Stimulated activated CD8-positive, alpha-beta memory T cell treated with anti-CD3 and anti-CD28 coated beads, Interleukin-4, amount 100 ng/mL, for 1 hour (primary cell): ENCODE measurements at places on chromosomes 13 and 19.

- no peak for DNase-seq
These were observed 864.3 kb downstream of the SLITRK6 start for GRCh38 chr13:84934911-84935310.

- DNase-seq = no peak
These were observed 29.6 kb downstream of the CAPS start for GRCh38 chr19:5943623-5944022.

GRCh38 chr13:49217962-49218492 lies 2.1 kb upstream of the MLNR start:
- DNase-seq = no peak

GRCh38 chr13:77536358-77536757 lies 852 bp downstream of the SCEL start:
- no peak for DNase-seq

GRCh38 chr19:50380751-50381151 lies 3.4 kb upstream of the POLD1 start:
- no peak for DNase-seq
